ENCODE measurements at places on chromosomes 1 and 21.

DNA sequence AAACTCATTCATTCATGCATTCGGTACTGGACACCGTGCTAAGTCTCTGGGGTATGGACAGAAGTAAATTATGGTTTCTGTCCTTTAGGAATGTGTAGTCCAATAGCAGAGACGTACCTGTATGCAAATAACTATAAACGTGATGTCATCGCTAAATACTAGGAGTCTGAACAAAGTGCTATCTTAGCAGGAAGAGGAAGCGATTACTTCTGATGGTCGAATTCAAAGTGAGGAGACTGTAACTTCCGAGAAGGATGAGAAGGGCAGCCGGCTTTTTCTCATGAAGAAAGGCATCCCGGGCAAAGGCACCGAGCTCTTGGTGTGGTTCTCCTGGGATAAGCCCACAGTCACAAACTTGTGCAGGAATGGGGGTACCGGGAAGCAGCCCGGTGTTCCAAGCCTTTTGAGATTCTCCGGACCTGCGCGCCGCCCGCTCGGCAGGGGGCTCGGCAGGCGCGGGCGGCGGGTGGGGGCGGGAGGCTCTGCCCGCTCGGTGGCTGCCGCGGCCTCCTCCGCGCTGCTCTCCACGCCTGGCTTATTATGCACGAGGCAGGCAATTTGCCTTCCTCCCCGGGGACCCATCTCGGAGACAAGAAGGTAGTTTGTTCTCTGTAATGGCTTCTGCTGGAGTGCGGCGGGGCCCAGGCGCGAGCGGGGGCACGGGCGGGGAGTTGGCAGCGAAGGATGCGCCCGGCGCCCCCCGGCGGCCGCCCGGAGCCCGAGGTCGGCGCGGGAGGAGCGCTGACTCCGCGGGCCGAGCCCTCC lies 67.5 kb upstream of the CD1D start:
- DNase-seq: peak; percentile 31

- no peak for DNase-seq
These were observed 482.5 kb downstream of the AGBL4 start for GRCh38 chr1:49541096-49541752.

DNA sequence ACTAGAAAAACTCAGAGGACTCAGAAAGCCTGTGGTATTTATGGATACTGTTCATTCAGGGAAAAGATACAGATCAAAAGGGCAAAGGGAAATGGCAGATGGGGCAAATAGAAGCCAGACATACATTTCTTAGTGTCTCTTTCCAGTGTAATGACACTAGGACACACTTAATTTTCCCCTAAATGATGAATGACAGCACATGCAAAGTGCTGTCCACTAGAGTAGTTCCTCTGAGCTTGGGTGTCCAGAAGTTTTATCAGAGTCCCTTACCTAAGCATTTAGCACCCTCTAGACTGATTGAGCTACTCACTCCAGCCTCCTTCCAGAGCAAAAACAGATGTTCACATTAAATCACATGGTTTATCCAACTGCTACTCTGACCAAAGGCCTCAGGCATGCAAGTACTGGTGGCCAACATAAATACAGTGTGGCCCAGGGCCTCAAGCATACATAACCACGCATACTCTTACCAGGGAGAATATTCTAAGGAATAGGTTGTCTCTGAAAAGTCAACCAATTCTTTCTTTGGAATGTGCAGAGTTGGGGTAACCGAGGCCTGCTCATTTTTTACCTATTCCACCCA lies 166.9 kb downstream of the NCAM2 start:
- no peak for DNase-seq

- no peak for DNase-seq
These were observed 93.9 kb downstream of the TBX19 start for GRCh38 chr1:168374566-168374965.

- DNase-seq: no peak
These were observed 3.5 kb downstream of the SAMSN1 start for GRCh38 chr21:14542638-14543037.

GRCh38 chr21:45253180-45253579 lies 34.5 kb downstream of the POFUT2 start:
- DNase-seq: no peak

DNA sequence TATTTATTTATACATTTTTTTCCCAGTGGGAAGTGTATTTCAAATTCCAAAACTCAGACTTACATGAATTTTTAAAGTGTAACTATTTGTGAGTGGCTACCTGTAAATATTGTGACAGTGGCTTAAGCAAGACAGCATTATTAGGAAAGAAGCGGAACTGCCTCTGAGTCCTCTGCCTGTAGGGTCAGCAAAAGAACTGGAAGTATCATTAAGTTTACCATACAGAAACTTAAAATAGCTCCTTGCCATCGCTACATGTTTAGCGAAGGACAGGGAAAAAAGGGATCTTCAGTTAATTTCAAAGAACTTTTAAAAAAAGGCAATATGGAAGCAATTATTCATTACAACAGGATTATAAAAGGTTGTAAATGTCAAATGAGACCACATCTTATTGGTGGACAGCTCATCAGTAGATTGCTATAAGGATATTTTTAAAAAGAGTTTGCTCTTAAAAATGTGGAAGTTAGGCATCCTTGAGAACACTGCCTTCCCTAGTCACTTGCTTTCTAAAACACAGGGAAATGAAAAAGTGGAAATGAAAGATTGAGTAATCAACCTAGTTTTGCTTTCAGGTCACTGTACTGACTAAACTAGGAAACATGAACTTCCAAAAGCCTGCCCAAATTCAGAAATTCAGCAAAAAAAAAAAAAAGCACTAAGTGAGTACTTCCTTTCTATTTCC lies 39.2 kb downstream of the NSL1 start:
- no peak for DNase-seq

- DNase-seq: no peak
These were observed 22.5 kb upstream of the CAP1 start for GRCh38 chr1:40017951-40018575.

GRCh38 chr1:45437323-45437722 lies 53.6 kb downstream of the TESK2 start:
- no peak for DNase-seq

DNA sequence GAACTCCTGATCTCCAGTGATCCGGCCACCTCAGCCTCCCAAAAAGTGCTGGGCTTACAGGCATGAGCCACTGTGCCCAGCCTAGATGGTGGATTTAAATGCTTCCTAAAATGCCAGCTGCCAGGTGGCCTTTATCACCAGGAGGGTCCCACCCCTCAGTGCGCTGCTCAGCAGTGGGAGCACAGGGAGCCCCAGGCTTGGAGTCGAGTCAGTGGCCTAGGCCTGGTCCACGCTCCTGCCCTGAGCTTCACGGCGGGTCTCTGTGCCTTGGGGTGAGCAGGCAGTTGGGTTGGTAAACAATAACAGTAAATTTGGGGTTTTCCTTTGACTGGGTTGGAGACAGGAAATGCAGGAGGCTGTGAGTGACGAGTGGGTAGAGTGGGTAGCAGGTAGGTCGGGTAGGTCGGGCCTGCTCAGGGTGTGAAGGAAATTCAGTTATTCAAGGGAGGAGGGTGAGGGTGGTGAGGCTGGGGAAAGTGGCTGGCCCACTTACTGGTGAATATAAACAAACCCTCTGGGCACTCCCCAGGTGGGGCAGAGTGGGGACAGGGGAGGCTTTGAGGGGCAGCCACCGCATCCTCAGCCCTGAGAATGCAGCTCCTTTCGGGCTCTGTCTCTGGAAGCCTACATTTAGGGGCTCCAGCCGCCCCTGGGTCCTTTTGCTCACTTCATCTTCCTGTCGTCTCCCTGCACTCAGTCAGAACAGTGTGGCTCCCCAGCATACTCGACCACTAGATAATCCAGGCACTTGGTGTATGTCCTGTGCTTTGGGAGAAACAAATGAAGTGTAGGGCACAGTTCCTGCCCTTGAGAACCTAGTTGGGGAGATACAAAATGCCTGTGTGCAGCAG lies 33.5 kb upstream of the IL19 start:
- DNase-seq: no peak
